ENCODE measurements at places on chromosomes 5 and 9.

- no peak for DNase-seq
Measured at GRCh38 chr5:69137807-69138206, 29.1 kb upstream of the CCNB1 start.

- DNase-seq: no peak
Measured at GRCh38 chr9:121782514-121783110, 131.2 kb downstream of the DAB2IP start.

- no peak for DNase-seq
Measured at GRCh38 chr5:72860499-72860898, 44.0 kb downstream of the TNPO1 start.

- DNase-seq: peak; percentile 42
Measured at GRCh38 chr9:87382900-87383299, 114.8 kb upstream of the DAPK1 start.

- peak; percentile 26 for DNase-seq
Measured at GRCh38 chr9:1759771-1760300, 255.3 kb upstream of the SMARCA2 start.

- peak; percentile 10 for DNase-seq
Measured at GRCh38 chr5:151569132-151570046, 21.7 kb downstream of the FAT2 start.

DNA sequence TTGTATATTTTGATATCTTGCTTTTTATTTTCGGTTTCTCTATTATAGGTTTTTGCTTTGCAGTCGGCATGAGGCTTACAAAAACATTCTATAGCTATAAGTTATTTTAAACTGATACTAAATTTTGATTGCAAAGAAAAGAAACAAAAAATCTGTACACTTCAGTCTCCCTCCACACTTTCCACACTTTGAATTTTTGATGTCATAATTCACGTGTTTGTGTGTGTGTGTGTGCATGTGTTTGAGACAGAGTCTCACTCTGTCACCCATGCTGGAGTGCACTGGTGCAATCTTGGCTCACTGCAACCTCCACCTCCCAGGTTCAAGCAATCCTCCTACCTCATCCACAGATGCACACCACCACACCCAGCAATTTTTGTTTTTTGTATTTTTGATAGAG lies 124.9 kb downstream of the MRPS30 start:
- no peak for DNase-seq

- no peak for DNase-seq
Measured at GRCh38 chr5:116469631-116470030, 105.0 kb downstream of the SEMA6A start.

GRCh38 chr5:34625246-34625645 lies 30.9 kb upstream of the RAI14 start:
- DNase-seq: no peak

DNA sequence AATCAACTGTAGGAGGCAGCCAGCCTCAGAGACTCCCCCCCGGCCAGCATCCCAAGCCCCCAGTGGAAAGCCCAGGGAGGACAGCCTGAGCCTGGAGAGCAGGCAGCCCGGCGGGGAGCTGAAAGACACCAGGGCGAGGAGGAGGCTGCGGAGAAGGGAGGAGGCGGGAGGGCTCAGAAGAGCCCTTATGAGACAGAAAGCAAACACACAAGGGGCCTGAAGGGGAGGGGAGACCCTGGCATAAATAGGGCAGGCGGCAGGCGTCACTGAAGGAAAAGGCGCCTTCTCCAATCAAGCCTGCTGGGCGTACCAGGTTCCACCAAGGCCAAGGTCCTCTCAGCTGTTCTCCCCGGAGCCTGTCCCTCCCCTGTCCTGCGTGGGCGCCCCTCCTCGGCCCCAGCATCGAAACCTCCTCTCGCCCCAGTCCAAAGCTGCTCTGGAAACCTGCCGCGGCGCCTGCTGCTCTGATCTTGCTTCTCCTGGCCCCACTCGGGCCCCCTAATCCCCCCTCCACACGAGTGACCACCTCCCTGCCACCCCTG lies 1.3 kb downstream of the SLC9A3 start:
- DNase-seq: no peak

GRCh38 chr5:1419476-1420210 lies 25.6 kb downstream of the SLC6A3 start:
- DNase-seq: no peak

- no peak for DNase-seq
Measured at GRCh38 chr5:8895599-8895998, 650.3 kb downstream of the SEMA5A start.

- no peak for DNase-seq
Measured at GRCh38 chr9:124358631-124359030, 56.6 kb downstream of the PSMB7 start.

- DNase-seq: peak; percentile 36
Measured at GRCh38 chr5:51380603-51381207, 2.5 kb upstream of the ISL1 start.

- DNase-seq: peak; percentile 59
Measured at GRCh38 chr9:98318834-98319478, 63.5 kb upstream of the TBC1D2 start.

DNA sequence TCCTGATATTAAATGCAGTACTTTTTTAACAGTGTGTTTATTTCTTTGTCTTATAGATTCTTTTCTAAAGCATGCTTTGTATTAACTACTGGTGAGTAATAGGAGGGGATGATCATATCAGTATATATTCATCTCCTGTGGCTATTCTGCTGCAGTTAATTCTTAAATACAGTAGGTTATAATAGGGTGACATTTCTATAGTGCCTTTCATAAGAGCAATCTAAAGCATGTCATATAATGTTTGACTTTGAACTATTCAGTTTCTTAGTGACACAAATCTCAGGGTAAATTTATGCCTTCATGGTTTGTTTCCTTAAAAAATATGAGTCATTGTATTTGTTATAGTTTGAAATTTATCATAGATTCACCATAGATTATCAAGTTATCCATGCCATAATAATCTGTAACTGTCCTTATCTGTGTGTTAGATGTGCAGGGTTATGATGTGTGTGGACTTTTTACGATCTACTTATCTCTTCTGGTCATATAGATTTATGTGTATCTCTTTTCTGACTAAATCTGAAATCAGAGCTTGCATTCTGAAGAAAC lies 1019.5 kb downstream of the NR2F1-AS1 start:
- no peak for DNase-seq

GRCh38 chr9:82108941-82109340 lies 120.4 kb downstream of the SPATA31D1 start:
- DNase-seq: no peak

DNA sequence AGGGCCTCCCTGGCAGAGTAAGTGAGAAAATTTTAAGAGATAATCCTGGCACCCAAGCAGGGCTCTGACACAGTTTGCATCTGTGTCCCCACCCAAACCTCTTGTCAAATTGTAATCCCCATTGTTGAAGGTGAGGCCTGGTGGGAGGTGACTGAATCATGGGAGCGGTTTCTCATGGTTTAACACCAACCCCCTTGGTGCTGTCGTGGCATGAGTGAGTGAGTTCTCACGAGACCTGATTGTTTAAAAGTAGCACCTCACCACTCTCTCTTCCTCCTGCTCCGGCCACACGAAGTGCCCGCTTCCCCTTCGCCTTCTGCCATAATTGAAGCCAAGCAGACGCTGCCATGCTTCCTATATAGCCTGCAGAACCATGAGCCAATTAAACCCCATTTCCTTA lies 80.1 kb downstream of the FBXW11 start:
- no peak for DNase-seq

DNA sequence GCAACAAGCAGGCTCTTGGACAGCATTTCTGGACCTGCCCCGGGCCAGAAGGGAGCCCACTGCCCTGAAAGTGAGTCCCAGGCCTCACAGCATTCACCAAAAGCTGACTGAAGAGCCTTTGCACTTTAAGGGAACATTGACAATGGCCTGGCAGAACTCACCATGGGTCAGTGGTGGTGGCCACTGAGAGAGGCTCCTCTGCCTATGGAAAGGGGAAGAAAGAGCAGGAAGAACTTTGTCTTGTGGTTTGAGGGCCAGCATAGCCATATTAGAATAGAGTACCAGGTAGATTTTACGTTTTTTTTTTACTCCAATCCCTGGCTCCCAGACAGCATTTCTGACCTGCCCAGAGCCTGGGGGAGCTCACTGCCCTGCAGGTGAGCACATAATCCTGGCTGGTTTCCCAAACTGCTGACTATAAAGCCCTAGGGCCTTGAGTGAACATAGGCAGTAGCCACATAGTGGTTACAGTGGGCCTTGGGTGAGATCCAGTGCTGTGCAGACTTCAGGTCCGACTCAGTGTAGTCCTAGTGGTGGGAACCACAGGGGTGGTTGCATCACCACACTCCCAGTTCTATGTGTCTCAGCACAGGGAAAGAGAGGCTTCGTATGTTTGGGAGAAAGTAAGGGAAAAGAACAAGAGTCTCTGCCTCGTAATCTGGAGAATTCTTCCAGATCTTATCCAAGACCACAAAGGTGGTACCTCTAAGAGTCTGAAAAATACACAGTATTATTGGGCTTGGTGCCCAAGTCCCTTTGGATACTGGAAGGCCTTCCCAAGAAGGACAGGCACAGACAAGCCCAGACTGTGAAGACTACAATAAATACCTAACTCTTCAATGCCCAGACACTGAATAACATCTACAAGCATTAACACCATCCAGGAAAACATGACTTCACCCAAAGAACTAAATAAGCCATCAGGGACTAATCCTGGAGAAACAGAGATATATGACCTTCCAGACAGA lies 89.5 kb downstream of the TSSK1B start:
- DNase-seq: peak; percentile 81

GRCh38 chr5:72441862-72442540 lies 65.2 kb downstream of the ZNF366 start:
- DNase-seq: peak; percentile 95

DNA sequence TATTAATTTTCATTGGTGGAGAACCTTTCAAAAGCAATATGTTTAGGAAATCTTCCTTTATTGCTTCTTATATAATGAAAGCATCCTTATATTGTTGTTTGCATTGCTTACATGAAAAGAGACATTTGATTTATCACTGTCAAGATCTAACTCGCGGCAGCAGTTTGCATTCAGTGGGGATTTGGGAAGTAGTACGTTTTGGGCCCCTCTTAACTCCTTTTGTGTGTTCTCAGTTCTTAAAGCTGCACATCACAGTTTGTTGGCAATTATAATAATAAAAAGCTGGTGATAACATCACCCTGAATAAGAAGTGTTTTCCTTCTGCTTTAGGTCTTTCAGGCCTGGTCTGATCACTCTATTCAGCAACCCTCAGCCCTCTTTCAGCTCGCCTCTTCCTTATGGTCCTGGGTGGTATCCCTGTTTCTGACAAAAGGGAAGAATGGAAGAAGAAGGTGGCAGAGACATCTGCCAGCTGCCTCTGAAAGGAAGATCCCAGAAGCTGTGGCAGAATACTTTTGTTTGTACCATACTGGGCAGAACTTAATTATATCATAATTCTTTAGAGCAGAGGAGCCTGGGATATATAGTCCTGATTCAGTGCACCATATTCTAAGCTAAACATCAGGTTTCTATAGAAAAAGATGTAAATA lies 53.7 kb downstream of the PARP8 start:
- no peak for DNase-seq

DNA sequence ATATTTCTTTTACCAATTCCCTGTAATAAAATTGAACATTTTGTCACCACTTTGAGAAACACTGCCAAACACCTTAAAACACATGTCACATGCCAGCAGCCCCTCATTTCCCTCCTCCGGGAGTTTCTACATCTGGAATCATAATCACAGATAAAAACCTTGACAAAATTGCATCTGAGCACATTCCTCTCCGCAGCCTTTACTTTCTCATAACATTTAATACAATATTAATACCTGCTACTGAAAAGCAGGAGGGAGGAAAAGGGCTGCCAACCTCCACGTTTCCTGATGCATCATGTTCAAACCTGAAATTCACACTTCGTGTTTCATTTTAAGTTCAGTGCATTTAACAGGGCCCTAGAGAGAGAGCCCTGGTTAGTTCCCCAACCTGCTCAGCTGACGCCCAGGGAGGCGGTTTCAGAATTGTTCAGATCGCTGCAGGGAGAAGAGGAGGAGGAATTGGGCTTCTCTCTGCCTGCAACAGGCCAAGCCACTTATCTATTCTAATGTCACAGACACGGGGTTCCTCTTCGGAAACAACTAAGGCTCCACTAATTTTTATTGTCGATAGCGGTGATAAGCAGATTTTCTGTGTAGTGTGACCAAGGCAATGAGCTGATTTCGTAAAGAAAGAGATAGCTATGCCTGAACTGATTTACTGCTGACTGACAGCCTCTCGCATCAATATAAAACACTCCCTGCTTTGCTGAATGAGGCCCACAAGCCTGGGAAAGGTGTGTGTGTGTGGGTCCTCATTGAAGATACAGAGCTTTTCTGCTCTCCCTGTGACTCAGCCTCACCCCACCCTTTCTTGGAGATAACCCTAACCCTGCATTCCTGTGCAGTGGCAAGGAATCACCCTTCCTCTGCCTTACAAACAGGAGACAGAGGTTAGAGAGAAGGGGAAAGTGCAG lies 4.9 kb upstream of the LHX2 start:
- DNase-seq: no peak

- peak; percentile 23 for DNase-seq
Measured at GRCh38 chr5:142110046-142110531, 1.5 kb downstream of the NDFIP1 start.

DNA sequence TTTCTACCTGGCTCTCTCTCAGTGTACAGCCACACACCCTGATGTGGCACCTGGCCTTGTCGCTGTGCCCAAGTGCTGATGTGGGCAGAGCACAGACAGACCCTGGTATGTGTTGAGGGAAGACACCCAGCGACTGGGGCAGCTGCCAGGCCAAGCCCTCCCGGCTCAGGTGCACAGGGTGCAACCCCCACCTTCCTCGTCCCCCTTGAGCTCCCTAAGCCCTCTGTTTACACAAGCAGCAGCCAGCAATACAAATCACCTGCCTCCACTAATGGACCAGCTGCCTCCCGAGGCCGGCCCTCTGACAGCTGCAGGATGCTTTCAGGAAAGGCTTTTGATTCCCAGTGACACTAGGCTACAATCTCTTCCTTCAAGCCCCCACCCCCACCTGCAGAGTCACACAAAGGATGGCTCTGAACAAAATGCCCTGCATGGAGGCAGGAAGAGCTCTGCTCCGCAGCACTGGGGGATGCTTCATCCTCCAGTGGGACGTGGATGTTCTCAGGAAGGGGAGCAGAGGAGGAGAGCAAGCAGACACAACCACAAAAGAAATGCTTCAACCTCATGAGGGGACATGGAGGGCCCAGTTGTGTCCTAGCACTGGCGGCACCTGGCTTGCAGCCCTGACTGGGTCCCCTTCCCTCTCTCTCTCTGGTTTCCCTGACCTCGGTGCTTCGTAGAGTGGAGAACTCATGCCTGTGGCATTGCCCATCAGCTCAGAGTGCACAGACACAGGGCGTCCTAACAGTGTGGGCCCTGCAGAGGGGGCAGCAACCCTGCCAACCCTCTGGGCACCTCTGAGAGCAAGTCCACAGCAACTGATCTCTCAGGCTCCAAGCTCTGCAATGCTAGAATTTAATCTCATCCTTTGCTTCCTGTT lies 140.8 kb downstream of the BARX1 start:
- DNase-seq: no peak

GRCh38 chr9:137383784-137384756 lies 38.9 kb downstream of the EXD3 start:
- DNase-seq: no peak

DNA sequence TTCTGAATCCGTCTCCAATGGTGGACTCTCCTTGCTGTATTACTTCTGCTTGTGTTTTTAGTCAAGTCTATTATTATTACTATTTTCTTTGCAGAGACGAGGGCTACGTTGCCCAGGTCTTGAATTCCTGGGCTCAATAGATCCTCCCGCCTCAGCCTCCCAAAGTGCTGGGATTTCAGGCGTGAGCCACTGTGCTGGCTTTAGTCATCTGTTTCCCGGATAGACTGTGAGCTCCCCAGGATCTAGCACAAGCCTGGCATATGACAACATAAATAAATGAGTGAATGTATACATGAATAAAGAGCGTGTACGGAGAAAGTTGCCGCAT lies 439 bp upstream of the DDX46 start:
- DNase-seq: no peak

GRCh38 chr5:24823625-24824024 lies 178.8 kb upstream of the CDH10 start:
- DNase-seq: peak; percentile 23

All from HT1080 (cell line).